HCT116 (cell line): ENCODE measurements at places on chromosomes 7 and 10.

GRCh38 chr10:60446851-60447250 is 57.2 kb upstream of the ANK3 start:
- no peak for DNase-seq

DNA sequence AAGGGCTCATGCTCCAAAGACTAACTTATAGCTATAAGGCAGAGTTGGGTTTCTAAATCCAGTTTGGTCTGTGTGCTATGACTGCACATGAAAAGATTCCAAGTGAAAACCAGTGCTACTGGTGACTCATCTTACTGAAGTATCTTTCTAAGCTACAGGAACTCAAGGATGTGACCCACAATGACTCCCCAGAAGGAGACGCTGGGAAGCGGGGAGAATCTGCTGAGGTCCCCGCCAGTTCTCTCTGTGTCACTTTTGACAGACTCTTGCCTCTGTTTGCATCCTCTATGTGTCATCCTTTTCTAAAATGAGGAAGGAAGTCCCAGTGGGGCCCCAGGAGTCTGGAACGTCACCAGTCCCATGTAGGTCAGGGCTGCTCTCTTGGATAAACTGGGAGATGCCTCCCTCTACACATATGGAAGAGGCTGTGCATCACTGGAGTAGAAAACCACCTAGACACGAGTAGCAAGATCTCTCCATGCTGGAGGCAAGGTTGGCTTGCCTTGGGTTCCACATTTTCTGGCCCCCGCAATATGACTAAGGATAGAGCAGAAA is 28.8 kb upstream of the GPR26 start:
- peak; percentile 24 for DNase-seq

- no peak for DNase-seq
Observed at GRCh38 chr7:122143376-122143750, 686 bp downstream of the AASS start.

- no peak for DNase-seq
Observed at GRCh38 chr10:89421018-89421476, 6.7 kb downstream of the IFIT5 start.

DNA sequence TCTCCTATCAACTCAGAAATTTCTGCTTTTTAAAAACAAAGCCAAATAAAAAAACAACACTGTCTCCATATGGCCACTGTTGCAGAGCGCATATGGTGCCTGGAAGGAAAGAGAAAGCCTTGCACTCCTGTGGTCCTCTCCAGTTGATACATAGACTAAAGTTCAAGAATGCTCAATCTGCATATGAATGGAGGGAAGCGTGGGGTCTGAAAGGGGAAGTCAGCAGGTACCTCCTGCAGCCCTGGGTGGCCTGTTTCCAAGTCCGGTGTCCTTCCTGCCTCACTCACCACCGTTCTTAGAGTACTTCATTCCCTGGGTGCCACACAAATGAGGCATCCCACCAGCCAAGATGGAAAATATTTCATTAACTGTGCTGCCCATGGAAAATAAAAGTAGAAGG is 138.3 kb upstream of the PALS2 start:
- no peak for DNase-seq

DNA sequence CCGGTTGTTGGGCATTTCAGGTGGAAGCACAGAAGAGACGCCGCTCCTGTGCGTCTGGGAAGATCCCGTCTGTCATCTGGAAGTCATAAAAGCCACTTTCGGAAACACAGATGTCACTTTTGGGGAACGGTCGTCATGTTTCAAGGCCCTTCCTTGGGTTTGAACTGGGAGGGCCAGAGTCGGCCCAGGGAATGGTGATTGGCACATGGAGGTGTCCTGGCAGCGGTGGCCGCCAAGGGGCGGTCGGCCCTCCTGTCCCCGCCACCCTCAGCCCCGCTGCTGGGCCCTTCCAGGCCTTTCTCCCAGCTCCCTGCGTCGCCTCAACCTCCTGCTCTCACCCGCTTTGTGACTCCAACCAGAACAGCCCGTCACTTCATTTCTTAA is 115.2 kb upstream of the SFMBT2 start:
- DNase-seq: no peak

- DNase-seq: no peak
Observed at GRCh38 chr7:46942574-46942973, 639.3 kb downstream of the TNS3 start.

GRCh38 chr7:108623220-108623619 is 53.5 kb downstream of the DNAJB9 start:
- no peak for DNase-seq

- DNase-seq: no peak
Observed at GRCh38 chr10:15625261-15625660, 94.5 kb downstream of the ITGA8 start.

- DNase-seq: no peak
Observed at GRCh38 chr10:87594864-87595263, 64.8 kb upstream of the PAPSS2 start.

GRCh38 chr7:98300595-98301372 is 19.3 kb downstream of the BRI3 start:
- no peak for DNase-seq

- DNase-seq: no peak
Observed at GRCh38 chr10:20084451-20084850, 268.2 kb downstream of the PLXDC2 start.

- no peak for DNase-seq
Observed at GRCh38 chr7:16816824-16817223, 12.0 kb upstream of the AGR2 start.

DNA sequence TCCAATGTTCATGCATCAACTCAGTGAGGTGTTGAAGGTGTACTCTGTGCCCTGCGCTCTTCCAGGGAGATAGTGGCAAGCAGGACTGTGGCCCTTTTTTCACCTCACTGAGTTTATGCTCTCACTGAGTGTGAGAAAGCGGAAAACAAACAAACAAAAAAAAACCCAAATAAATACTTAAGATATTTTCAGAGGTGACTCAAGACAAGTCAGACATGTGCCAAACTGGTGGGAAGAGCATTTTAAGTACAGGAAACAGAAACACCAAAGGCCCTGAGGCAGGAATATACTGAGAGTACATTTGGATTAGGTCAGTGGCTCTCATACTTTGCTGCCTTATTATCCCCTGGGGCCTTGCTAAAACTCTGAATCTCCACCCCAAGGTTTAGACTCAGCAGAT is 111.9 kb upstream of the IGFBP3 start:
- no peak for DNase-seq

DNA sequence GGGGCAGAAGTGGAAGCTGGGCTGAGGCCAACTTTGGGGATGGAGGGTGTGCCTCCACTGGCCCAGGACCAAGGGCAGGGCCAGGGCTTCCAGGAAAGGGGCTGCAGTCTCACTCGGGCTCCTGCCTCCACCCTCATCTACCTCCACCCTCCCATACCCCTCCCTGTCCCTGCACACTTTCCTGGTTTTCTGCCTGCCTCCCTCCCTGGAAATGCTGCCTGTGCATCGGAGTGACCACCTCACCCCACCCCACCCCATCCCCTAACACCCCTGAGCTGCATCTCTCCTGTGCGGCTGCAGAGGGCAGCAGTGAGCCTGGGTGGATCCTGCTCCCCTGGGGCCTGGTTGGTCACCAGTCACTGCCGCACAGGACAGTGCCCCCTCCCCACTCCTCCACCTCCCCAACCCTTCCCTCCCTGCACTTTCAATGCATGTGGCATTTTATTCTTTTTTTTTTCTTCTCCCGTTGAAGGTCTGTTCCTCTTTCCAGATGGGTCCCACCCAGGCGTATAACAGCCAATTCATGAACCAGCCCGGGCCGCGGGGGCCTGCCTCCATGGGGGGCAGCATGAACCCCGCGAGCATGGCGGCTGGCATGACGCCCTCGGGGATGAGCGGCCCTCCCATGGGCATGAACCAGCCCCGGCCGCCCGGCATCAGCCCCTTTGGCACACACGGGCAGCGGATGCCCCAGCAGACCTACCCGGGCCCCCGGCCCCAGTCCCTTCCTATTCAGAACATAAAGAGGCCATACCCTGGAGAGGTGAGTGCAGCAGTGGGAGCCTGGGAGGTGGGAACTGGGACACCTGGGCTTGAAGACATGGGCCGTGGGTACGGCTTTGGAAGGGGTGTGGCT is 54.1 kb upstream of the PPIF start:
- DNase-seq: no peak

DNA sequence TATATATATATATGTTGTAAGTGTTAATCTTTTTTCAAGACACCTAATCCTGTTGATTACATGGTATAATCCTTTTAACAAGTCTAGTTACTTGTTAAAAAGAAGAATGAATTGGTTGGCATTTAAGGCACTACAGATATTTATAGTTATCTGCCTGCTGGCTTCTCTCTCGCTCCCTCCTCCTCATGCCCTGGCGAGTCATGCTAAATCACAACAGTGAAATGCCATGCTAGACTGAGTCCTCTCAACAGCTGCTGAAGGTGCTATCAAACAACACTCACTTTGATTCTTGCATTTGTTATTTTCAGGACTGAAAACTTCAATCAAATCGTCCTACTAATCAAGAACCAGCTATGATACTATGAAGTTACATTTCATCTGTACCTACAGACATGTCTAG is 15.4 kb downstream of the NRAP start:
- DNase-seq: no peak

GRCh38 chr7:114439581-114439980 is 25.0 kb downstream of the FOXP2 start:
- DNase-seq: no peak

GRCh38 chr10:51879238-51879637 is 179.8 kb upstream of the CSTF2T start:
- DNase-seq: no peak

DNA sequence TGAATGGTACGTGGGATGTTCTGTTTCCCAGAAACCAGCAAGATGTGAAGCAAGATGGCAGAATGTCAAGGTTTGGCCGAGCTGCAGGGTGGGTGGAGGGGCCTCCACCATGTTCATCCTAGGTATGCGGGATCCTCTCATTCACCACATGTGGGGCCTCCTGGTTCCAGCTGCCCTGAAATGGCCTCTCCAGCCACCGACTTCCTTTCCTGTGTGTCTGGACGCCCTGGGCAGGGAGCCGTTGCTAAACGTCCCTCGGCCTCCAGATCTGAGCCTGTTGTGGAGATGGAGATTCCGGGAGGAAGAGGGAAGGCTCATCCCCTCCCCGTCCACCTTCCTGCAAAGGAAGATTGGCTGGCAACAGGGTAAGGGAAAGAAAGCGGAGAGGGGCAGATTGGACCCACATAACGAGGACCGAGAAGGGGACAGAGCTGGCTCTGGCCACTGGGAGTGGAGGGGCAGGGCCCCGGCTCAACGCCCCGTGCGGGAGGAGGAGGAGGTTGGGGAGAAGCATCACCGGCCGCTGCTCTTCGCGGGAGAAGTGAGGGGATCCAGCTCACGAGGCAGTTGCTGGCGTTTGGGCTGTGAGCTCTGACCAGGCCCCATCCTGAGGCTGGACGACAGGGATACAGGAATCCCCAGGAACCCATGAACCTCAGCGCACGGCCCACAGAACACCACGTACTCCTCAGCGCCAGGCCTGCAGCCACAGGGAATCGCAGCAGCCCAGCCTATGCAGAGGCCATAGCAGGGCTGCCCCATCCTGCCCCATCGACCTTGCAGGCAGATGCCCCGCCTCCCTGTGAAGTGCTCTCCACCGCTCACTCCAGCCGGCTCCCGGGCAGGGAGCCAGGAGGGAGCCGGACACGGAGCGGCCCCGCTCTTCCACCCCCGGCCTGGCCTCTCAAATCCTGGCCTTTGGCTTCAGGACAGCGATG is 98.3 kb downstream of the FOXL3 start:
- no peak for DNase-seq

DNA sequence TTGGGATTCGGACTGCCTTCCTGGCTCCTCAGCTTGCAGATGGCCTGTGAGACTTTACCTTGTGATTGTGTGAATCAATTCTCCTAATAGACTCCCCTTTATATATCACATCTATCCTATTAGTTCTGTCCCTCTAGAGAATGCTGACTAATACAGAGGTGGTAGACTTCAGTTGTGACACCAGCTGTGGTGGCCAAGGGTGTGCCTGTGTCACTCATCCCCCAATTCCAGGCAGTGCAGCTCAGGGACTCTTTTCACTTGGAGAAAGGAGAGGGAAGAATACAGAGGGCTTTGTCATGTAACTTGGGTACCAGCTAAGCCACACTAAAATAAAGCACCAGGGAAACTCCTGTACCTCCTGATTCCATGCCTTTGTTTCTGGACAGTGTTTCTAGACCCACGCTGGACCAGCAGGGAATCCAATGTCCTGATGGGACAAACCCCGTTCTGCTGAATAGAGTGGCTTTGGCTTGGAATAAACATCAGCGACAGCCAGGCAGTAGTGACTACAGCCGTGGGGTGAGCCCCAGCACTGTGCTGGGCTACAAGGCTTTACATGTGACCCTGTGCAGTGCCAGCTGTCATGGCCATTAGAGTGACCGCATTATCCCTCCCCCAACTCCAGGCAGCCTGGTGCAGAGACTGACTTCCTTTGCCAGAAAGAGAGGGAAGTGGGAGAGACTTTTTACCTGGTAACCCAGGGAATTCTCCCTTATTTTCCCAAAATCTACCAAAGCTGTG is 233.6 kb downstream of the ANK3 start:
- DNase-seq: no peak

DNA sequence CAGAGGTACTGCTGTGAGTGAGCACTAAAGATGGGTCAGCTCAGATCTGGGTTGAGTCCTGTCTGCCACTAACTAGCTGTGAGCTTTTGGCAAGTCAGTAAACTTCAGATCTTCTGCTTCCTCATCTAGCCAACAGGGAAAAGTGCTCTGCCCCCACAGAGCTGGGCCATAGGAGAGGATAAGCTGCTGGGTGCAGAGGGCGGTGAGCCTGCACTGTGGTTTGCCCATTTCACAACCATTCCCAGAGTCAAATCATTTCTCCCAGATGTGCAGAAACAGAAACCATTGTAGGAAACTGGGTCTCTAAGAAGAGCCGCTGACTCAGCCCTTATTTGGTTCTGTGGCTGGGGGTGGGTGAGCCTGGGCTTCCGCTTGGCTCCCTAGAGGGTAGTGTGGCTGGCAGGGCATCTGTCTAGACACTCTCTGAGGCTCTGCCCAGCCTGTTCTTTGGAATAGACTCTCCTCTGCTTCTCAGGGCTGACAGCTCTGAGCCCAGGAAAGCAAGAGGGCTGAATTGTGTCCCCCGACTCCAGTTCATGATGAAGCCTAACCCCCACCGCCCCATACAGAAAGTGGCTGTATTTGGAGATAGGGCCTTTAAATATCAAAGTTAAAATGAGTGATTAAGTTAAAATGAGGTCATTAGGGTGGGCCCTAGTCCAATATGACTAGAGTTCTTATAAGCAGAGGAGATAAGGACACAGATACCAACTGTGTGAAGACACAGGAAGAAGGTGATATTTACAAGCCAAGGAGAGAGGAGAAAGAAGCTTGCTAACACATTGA is 29.5 kb upstream of the ARHGAP22 start:
- no peak for DNase-seq
